HTR-8/SVneo (cell line): ENCODE measurements at places on chromosomes 7 and 10.

DNA sequence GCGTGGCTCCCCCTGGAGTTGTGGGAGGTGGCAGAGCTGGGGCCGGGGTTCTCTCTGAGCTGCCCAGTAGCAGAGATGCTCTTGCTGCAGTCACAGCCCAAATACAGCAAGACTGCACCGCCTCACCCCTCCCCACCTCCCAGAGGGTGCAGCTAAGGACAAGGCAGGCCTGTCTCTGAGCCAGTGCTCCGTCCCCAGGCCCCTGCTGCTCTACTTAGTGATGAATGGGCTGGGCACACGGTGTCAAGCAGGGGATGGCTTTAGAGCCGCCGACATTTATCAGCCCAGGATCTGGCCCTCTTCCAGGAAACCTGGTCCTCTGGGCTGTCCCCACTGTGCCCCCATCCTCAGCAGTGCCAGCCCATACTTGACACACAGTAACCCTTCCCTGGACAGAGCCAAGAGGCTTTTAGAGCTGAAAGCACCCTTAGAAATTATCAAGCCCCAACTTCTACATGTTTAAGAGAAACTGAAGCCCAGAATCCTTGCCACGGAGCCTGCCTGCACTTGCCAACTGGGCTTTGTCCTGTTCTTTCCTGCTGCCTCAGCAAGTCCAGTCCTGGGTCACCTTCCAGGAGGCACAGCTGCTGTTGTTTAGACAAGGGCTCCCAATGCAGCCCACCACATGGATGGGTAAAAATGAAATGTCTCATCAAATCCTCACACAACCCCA is 137.1 kb upstream of the UNC5B start:
- no peak for DNase-seq

DNA sequence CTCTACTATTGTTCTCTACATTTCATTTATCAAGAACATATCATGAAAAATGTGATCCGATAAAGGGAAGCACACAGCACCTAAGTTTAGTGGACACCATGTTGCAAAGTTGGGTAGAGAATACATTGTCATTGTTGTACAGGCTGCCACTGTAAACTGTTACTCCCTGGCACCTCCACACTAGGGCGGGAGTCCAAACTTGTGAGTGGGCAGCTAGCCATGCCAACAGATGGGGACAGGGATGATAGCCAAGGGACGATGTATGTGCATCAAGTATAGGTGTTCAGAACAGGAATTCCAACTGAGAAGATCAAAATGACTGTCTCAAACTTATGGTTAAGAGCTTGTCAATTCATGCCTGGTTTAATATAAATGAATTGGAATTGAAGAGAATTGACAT is 31.1 kb upstream of the COMMD3 start:
- no peak for DNase-seq

DNA sequence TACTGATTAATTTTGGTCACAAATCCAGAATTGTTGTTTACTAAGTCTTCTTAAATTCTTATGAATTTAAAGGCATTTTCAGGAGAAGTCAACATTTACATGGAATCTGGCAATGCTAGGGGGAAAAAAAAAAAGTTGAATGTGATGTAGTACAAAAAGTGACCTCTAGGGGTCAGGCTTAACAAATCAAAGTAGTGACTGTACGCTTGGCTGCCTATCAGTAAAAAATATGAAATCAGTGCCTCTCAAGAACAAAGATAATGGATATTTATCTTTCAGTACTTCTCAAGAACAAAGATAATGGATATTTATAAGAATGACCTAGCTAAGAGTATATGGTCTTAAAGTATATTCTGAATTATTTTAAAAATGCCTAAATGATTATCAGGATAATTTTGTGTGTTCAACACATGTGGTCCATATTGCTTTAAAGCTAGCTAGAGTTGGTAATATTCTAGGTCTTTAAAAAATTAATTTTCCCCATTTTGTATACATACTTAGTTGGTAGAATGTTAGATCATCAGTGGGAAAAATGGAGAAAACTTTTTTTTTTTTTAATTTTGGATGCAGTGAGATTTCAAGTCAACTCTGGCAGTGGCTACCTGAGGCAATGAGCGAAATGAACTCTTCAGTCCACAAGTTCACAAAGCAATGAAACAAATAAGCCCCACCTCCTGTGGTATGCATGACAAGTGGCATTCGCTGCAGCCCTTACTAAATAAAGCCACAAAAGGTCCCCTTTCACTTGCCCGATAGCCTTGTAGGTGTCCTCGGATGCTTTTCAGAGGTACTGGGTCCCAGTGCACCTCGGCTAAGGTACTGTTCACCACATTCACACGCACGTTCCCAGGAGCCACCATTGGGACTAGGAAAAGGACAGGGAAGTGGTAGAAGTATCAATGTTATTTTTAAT is 51.2 kb upstream of the LAMB4 start:
- peak; percentile 27 for DNase-seq

GRCh38 chr7:5050676-5051075 is 5.0 kb downstream of the RBAK start:
- DNase-seq = no peak

- DNase-seq = no peak
Observed at GRCh38 chr10:98100476-98100875, 34.0 kb upstream of the R3HCC1L start.

GRCh38 chr7:116828281-116828680 is 34.1 kb upstream of the CAPZA2 start:
- DNase-seq = no peak

DNA sequence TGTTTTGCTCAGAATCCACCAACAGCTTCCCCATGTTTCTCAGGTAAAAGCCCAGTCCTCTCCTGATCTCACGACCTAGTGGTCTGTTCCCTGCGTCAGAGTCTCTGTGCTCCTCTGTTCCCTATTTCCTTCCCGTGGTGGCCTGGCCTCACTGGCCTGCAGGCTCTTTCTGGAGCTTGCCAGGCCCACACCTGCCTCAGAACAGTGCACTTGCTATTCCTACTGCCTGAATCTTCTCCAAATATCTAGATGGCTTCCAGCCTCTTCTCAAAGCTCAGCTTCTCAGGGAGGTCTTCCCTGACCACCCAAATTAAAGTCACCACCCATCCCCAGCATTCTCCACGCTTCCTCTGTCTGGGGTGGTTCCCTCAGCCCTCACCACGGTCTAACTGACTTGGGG is 165.3 kb downstream of the USP6NL start:
- DNase-seq = no peak

- DNase-seq = no peak
Observed at GRCh38 chr7:50659329-50659965, 94.2 kb upstream of the DDC start.

DNA sequence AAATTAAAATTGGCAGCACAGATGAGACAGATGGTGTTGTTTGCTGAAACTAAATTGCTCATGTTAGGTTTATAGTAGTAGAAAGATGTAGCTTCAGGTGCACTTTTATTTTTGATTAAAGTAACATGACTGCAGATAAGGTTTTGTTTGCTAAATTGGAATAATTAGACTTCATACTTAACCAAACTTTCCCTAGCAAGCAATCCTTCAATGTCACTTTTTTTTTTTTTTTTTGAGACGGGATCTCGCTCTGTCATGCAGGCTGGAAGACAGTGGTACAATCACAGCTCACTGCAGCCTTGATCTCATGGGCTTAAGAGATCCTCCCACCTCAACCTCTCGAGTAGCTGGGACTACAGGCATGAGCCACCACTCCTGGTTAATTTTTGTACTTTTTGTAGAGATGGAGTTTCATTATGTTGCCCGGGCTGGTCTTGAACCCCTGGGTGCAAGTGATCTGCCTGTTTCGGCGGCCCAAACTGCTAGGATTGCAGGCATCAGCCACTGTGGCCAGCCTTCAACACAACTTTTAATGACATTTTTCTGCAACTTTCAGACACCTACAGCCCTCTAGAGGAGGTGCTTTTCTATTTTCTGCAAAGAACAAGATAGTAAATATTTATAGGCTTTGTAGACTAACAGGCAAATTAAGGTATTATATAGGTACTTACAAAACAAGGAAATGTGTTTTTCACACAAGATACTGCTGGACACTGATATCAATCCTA is 84.8 kb upstream of the CCNY start:
- DNase-seq = no peak

DNA sequence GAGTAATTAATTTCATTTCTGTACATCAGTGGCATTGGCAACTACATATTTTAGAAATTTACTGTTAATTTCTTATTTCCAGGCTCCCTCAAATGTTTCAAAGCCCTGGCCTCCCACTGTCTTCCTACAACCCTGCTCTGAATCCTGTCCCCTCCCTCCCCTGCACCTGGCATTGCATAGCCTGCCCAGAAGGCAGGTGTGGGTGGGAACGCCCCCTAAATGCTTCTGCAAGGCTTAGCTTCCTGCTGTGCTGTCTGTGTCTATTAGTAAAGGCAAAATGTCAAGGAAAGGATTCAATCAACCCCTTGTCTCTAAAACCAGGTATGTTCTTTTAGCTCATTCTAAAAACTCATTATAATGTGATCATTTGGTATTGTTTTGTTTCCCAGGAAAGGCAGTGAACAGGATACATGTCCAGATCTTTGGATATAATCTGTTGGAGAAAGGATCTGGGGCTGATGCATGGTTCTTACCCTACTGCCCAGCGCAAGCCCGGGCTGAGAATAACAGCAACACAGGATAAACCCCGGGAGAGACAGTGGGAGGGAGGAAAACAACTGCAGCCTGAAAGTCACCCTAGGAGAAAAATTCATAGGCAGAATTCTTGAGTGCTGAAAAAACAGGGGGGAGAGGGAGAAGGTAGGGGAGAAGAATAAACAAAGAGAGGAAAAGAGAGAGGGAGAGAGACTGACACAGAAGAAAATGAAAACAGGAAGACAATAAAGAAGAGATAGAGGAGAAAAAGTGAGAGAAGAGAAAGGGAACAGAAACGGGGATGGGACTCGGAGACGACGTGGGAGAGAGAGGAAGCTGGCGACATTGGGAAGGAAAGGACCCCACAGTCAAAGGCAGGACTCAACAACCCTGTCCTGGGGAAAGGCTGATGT is 589 bp downstream of the ZNF488 start:
- DNase-seq = no peak

GRCh38 chr10:86362129-86362527 is 4.5 kb downstream of the GRID1 start:
- DNase-seq = no peak

DNA sequence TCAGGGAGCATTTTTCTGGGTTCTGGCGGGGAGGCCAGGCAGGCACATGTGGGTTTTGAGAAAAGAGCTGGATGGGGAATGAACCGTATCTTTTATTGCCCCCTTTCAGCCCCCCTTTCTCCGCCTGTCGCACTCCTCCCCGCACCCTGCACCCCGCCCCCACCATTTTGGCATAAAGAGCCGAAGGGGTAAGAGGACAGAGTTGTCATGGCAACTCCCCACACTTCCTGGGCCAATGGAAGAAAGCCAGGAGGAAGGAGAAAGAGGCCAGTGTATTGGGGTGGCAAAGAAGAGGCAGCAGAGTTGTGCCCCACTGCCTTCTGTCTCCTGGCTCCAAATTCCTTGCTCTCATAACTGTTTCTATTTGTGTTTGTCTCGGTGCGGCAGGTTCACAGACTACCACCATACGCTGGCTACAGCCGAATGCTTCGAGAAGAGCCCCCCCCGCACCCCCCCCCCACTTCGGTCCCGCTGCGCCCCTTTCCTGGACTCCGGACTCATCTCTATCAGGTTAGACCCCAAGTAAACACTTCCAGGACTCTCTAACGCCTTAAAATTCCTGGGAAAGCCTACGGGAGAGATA is 3.4 kb downstream of the KCNIP2 start:
- no peak for DNase-seq

- DNase-seq = peak; percentile 5
Observed at GRCh38 chr7:80277434-80278427, 143.1 kb downstream of the GNAI1 start.

- DNase-seq = no peak
Observed at GRCh38 chr7:32948202-32948601, 9.0 kb upstream of the FKBP9 start.

GRCh38 chr7:147089051-147089461 is 972.5 kb downstream of the CNTNAP2 start:
- DNase-seq = no peak

DNA sequence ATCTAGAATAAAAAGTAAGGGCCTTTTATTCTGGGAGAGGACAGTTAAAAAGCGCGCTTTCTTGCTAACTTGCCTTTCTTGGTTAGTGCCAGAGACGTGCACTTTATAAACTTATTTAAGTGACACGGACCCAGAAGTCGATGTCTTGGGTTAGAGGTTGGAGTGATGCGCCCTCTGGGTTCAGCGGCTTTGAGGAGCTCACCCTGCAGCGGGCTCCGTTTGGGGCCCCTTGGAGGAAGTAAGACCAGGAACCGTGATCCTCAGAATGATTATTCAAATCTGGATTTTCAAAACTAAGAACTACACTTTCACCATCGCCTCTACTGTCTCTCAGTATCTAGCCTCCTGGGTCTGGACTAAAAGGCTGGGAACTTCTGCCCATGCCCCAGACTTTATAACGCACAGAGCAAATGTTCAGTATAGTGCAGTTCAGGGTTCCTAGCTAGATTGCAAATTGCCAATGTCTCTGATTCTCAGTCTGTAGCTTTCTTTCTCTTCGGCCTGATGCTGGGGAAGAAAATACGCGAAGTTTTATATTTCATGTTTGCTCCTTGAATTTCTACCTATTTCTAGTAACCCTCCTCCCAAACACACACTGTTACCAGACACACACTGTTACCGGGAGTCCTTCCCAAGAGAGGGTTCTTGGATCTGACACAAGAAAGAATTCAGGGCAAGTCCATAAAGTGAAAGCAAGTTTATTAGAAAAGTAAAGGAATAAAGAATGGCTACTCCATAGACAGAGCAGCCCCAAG is 18.6 kb upstream of the SMO start:
- no peak for DNase-seq

DNA sequence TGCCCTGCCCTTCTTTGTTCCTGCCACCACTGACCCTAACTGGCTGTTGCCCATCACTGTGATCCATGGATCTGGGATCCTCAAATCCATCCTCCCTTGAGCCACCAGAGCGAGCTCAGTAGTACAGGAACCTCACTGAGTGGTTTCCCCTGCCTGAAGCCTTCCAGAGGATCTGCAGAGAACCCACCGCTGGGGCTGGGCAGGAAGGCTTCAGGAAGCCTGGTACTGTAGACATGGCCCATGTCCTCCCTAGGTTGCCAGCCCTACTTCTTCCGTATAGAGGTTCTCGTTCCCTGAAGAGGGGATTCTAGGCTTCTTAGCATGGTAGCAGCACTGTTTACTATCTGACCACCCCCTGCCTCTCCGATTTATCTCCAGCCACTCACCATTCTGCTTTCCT is 687.3 kb upstream of the FOXK1 start:
- no peak for DNase-seq

- no peak for DNase-seq
Observed at GRCh38 chr10:102287538-102287937, 42.2 kb downstream of the GBF1 start.

- peak; percentile 32 for DNase-seq
Observed at GRCh38 chr10:60943316-60944057, 498 bp downstream of the RHOBTB1 start.

GRCh38 chr10:121455377-121455776 is 142.9 kb downstream of the FGFR2 start:
- no peak for DNase-seq

DNA sequence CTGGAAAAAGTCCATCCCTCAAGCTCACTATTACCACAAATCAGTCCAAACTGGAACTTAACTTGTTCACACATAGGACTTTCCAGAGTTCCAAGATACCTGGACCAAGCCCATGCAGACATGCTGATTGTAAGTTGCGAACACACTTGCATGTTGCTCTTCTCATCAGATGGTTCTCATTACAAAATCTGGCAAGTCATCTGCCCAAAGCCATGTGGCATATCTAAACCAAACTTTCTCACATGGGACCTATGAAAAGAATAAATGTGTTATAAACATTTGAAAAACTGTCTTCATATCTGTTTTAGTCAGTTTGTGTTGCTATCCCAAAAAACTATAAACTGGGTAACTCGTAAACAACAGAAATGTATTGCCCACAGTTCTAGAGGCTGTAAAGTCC is 58.8 kb upstream of the MKLN1 start:
- no peak for DNase-seq
